ENCODE measurements at places on chromosomes 11 and 22. TPM values are rescaled to one million over a fixed set of nuclear protein-coding genes. Genes with fewer than 3 reads are reported as not detected.

CST6 gene
- not detected for total RNA-seq

ADAMTS8 gene
- total RNA-seq = 0.19 TPM

NRGN gene
- 1.0 TPM for total RNA-seq

LRRC55 gene
- total RNA-seq = not detected

SLC1A2 gene
- 0.32 TPM for total RNA-seq

TRIM21 gene
- total RNA-seq = 19.3 TPM

GRCh38 chr11:116148056-116148455, 624.7 kb downstream of the BUD13 start:
- peak; percentile 66 for DNase-seq

DNA sequence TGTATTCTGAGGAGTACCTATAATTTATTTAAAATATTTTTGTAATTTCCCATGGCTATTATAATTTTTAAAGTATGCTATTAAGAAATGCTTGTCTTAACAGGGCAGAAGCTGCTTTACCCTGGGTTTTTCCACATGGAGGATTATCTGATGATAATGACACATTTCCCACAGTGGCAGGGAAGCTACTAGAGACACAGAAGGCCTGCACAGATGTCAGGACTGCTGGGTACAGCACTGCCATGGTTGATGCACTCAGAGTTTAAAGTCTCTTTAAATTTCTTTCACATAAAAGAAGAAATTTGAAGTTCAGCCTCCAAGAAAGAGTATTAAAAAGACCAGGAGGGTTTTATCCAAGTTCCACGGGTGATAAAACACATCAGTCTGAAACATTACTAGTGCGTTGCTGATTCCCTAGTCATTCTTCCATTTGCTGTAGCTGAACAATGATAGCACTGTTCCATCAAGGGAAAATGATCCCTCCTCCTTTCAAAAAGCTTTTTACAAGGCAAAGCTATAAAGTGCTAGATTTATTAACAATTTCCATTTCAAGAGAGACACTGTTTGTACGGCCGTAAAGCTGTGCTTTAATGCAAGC, 363.0 kb downstream of the CNTN5 start:
- no peak for DNase-seq

- DNase-seq = no peak
Measured at GRCh38 chr11:86588566-86589090, 83.8 kb downstream of the ME3 start.

- no peak for DNase-seq
Measured at GRCh38 chr11:18332302-18332701, 9.9 kb downstream of the GTF2H1 start.

GRCh38 chr11:17594686-17595192, 47.7 kb downstream of the OTOG start:
- DNase-seq = peak; percentile 56

DNA sequence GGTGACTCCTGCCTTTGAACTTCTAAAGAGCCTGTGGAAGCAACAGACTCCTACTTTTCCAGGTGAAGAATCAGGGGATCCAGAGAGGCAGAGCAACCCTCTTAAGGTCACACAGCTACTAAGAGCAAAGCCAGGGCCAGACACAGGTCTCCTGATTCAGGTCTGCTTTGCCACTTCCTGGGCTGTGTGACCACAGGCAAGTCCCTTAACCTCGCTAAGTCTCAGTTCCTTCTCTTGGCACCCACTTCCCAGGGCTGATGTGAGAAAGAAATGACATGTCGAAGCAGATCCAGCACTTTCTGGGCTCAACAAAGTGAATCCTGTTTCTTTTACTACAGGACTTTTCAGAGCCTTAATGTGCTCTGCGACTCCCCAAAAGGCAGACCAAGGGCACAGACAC, 30.2 kb downstream of the UQCR10 start:
- no peak for DNase-seq

DNA sequence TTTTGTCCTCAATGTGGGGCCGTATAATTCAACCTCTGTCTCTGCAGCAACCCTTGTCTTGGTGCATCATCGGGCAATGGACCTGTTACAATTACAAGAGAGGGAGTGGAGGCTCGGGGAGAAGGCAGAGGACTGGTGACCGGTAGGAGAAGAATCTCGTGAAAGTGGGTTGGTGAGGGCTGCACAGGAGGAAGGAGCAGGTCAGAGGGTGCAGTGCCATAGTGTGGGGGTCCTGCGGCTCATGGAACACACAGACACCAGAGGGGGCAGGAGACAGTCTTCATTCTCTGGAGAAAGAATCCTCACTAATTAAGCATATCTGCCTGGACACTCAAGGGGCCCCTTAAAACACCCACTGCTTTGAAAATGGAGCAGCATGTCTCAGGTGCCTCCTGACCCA, 174.7 kb upstream of the B3GAT1 start:
- peak; percentile 51 for DNase-seq

DNA sequence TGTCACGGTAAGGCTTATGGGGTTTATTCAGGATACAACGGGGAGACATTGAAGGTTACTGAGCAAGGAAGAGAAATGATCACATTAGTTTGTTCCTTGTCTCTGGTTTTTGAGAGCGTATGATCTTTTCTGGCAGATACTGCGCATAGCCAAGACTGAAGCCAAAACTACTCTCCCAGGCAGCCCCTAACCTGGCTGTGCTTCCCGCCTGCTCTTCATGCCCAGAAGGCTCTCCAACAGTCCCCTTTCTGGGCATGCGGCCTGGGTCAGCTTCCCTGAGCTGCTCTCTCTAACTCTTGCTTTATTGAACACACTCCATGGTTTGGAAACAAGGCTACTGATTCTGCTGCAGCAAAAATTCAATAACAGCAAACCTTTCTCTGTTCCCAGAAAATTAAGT, 306.6 kb downstream of the BUD13 start:
- no peak for DNase-seq

- DNase-seq = no peak
Measured at GRCh38 chr22:50070366-50070765, 12.3 kb upstream of the TTLL8 start.

DNA sequence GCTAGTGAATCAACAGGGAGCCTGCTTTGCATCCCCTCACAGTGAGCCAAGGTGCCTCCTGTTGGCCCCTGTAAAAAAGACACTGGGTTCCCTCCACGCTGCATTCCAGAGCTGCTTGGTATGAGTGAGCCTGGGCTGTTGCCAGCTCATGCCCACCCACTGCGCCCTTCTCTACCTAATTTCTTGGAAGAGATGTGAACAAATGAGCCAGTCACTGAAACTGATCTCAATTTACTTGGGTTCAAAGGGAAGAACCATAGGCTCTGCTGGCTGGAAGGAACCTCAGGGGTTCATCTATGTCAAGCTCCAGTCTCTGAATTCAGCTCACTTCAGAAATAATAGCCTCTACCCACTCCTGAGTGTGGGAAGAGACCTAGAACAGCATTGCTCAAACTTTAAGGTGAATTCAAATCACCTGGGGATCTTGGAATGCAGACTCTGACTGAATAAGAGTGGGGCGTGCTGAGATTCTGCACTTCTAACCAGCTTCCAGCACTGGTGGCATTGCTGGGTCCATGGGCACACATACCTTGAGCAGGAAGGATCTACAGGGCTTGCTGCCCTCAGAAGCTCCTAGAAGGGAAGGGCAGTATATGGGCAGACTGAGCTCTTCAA, 5.4 kb upstream of the TMPRSS4 start:
- DNase-seq = no peak

DNA sequence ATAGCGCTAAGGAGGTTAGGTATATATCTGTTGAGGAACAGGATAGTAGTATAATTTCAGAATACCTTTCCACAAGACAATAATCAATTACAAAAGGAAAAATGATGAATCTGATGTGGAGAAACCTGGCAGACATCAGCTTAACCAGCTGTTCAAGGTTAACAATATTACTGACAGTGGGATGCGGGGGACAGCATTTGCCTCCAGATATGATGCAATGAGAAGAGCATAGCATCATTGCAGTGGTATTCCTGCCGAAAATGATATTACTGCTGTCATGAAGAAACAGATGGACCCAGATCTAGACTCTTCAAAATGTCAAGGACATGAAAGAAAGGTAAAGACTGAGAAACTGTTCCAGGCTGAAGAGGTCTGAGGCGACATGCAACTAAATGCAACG, 49.7 kb downstream of the RBFOX2 start:
- no peak for DNase-seq

DNA sequence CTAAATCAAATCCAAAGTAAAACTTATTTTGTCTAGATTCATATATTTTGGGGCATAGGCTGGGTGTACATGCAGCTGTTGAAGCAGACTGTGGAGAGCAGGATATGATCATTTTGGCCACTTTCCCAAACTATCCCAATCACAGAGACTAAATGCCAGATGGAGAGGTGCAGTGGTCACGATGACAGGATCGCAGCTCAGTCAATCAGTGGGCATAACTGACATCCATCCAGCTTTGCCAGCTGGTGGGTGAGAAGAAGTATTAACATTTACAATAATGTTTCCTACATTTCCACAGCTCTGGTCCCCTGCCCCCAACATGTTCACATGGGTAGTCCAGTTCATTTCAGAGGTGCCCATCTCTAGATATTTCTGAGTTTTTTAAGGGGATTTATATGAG, 255.5 kb upstream of the SESN3 start:
- no peak for DNase-seq

DNA sequence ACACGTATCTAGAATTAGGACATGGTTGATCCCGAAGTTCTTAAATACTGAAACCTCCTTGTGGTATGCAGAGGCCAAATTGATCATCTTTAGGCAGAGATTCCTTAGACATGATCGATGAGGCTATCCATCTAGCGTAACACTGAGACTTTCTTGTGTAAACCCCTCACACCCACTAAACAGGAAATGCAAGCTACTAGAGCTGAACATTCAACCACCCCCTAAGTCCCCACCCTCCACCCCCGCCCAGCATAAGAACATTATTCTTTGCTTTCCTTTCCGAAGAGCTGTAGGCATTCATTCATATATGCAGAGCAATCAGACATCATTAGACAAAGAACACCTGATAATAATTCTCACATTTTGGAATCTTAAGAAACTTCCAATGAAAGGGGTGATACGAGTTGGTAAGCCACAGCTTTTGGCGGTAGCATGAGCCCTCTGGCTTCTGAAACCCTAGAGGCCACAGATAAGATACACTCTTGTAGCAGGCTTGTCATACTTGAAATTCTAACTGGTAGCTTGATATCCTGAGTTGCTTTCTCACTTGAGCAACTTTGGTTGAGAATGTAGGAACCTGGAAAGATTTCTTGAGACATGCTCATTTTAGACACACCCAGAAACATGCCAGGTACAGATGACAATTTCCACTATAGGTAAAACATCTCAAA, 42.2 kb downstream of the FLI1 start:
- no peak for DNase-seq

DNA sequence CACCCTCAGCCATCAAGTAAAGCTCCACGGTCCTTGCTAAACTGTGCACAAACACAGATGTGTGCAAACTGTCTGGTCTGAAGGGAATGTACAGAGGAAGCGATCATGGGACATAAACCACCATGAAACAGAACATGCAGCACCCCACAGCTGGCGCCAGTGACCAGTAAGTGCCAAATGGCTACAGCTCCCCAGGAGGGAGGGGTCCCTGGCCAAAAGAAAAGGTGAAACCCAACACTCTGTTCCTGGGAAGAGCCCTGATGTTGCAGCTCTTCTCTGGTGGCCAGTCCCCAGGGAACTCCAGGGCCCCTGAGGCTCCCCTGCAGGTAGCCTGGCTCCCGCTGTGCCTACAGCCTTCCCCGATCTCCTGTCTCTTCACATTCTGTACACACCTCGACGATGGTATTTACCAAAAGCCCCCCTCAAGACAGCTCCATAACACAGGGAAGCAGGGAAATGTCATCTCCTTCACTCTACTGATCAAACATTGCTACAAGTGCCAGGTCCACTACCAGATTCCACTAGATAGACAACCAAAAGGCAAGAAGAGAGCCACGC, 2.9 kb downstream of the DGCR6L start:
- DNase-seq = peak; percentile 73

- no peak for DNase-seq
Measured at GRCh38 chr22:43449831-43450225, 38.0 kb downstream of the MPPED1 start.

- no peak for DNase-seq
Measured at GRCh38 chr11:68767672-68768071, 16.4 kb upstream of the TESMIN start.

- DNase-seq = no peak
Measured at GRCh38 chr11:23509023-23509422, 648.7 kb upstream of the CCDC179 start.

DNA sequence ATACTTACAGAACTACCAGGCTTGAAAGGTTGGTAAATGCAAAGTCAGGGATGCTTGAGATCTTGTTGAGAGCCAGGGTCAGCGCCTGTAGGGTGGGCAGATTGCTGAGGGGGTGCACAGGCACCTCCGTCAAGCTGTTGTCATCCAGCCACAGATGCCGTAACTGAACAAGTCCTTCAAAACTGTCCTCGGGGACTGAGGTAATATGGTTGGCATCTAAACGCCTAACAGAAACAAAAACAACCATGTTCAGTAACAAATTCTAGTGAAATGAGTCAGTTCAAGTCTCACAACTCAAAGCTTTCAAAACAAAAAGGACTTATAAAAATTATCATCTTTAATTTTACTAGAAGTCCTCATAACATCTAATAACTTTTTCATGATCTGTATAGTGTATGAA, 22.2 kb upstream of the CCDC34 start:
- DNase-seq = no peak

- DNase-seq = no peak
Measured at GRCh38 chr11:33842236-33842915, 49.5 kb downstream of the LMO2 start.

DNA sequence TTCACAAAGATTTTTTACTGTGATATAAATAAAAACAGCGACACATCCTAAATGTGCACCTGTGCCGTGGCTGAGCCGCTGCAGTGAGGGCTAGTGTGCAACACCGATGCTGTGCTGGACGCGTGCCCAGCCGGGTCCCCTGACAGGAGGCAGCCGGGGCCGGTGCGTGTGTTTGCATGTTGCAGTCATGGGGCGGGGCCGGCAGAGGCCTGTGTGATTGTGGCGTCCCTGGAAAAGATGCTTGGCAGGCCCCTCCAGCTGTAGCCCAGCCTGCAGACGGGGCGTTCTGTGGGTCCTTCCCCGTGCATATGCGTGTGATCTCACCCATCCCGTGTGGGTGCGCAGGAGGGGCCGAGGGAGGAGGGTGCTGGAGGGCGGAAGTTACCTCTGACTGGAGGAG, 30.6 kb downstream of the MUC6 start:
- no peak for DNase-seq

All from osteocyte (in vitro differentiated cells).